ENCODE measurements at places on chromosomes 3 and 15.

DNA sequence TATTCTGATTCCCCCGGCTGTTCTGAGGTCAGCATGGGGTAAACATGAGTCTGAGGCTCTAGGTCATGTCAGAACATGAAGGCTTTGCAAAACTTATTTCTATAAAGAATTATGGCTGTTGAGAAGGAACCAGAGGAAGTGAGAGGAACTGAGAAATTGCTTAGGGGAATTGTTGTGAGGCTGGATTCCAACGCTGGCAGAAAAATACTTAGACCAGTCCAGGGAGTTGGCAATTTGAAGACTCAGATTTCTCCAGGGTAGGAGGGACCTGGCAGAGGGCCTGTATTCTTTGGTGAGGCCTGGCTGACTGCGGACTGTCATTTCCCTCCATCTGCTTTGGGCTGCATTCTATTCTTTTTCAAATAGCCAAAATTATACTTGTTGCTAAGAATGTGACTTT lies 155.5 kb downstream of the PLD1 start:
- no peak for DNase-seq

- no peak for DNase-seq
Measured at GRCh38 chr15:67465196-67465952, 55.6 kb upstream of the C15orf61 start.

- DNase-seq, result no peak
Measured at GRCh38 chr3:73540969-73541740, 83.6 kb downstream of the PDZRN3 start.

DNA sequence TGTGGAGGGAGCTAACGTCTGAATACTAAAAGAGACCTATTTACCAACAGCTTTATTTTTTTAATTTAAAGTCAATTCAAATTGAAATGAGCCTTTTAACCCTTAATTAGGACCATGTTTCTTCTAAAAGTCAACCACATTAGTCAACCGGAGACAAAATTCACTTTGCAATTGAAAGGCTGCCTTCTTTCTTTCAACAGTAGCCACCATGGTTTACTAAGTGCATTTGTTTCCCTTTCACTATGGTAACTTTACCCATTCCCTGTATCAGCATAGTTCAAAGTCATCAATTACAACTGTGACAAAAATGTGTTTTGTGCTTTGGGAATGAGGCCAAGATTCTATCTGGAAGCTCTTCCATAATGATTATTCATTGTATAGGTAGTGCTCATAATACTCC lies 225.4 kb downstream of the EPHA3 start:
- no peak for DNase-seq

DNA sequence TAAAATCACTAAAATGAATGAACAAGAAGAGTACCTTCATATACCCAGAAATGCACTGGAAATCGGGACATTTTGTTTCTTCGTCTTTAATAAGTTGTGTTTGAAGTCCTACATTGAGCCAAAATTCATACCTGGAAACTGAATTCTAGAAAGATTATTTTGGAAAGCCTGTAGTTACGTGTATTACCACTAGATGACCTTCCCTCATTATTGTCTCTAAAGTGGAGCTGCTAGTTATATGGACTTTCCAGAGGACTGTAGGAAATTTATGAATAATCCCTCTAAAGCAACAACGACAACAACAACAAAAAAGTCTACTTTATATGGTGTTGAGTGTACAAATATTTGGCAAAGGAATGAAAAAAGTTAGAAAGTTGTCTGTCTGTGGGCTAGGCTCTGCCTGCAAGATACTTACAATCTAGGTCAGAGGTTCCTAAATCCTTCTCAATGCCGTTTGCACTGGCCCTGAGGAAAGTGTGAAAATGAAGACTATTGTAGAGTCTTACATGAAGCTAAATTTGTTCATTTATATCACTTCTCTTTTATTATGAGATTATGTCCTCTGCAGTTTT lies 234.8 kb upstream of the NR2E3 start:
- DNase-seq, result no peak

- DNase-seq, result no peak
Measured at GRCh38 chr3:50296721-50297383, 2.4 kb downstream of the HYAL3 start.

GRCh38 chr3:65848024-65848423 lies 190.7 kb downstream of the MAGI1 start:
- no peak for DNase-seq

DNA sequence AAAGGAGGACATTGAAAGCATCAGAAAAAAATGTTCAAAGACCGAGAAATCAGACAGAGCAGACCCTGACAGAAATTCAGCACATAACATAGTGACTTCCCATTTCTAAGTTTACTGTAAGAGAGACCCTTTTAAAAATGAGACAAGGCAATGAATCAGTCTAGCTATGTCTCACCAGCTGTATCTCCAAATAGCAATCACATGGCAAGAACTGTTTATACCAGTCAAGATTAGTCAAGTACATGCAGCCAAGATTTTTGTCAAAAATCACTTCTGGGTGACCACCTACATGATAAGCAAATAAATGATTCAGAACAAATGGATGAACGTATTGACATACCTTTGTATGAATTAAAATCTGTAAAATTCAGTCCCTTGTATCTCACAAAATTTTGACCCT lies 138.0 kb downstream of the DTWD1 start:
- DNase-seq, result no peak

DNA sequence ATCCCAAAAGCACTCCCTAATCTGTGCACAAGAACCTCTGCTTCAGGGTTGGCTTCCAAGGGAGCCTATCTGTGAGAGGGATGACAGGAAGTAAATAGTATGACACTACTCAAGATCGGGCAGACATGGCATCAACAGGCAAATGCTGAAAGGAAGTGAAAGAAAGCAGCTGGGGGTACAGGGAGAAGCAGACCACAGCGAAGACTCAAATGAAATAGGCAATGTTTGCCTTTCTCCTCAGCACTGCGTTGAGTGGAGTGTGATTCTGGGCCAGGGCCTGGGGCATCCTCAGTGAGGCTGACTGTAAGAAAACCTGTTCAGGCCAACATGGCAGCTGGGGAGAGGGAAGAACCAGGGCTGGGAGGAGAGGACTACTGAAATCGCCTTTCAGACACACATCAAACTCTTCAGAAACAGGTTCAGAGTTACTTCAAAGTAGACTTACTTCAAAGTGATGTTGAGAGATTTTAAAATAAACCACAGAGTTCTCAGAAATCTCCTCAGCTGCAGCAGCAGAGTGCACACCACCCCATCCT lies 96.6 kb downstream of the SLC9A9 start:
- no peak for DNase-seq

DNA sequence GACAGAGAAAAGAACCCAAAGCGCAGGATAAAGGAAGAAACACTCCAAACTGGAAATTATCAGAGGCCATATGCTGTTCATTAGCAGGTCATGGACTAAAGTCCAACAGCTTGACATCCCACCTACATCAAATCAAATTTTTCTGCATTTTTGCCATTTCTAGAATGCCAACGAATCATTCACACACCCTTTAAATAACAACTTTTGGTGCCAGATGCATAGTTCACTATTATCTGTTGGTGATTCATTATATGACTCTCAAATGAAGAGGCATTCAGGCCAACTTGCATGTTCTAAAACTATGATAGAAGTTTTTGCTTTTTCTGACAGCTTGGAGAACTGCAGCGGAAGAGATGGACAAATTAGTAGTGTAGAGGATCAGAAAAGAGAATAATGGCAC lies 529.8 kb upstream of the NAALADL2 start:
- no peak for DNase-seq

DNA sequence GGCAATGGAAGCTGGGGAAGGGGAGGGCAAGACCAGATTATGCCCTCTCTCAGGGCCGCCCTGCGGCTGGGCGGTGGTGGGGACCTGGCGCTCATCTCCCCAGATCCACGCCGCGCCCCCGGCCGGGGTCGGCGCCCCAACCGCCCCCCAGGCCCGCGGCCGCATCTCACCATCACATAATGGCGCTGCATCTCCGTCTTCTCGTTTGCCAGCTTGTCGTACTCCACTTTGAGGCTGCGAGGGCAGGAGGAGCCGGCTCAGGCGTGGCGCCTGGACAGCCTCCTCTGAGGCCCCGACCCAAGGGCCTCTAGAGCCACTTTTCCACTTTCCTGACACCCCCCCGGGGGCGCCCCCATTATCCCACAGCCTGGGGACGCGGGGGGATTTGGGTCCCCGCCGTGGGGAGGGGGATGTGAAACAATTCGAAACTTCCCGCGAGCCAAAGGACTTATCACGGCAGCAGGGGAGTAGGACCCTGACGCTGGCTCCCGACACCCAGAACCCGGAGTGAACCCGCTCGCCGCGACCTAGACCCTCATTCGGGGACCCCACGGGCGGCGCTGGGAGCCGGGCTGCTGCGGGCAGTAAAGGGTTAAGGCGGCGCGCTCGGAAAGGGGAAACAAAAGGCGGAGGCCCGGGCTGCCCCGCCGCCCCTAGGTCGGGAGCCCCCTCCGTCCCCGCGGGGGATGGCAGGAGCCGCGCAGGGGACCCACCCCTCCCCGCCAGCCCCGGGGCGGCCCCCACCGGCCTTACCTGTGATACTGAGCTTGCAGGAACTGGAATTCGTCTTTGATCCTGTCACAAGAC lies 2.1 kb downstream of the TLE3 start:
- no peak for DNase-seq

- DNase-seq, result no peak
Measured at GRCh38 chr15:41494190-41494921, 682 bp downstream of the ITPKA start.

DNA sequence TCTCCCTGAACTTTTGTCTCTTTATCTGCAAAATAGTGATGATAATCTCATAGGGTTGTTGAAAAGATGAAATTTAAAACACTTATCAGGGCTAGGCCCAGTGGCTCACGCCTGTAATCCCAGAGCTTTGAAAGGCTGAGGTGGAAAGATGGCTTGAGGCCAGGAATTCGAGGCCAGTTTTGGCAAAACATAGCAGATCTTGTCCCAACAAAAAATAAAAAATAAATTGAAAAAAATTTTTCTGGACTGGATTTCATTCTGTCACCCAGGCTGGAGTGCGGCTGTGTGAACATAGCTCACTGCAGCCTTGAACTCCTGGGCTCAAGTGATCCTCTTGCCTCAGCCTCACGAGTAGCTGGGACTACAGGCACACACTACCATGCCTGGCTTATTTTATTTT lies 29.6 kb downstream of the LMLN start:
- no peak for DNase-seq

DNA sequence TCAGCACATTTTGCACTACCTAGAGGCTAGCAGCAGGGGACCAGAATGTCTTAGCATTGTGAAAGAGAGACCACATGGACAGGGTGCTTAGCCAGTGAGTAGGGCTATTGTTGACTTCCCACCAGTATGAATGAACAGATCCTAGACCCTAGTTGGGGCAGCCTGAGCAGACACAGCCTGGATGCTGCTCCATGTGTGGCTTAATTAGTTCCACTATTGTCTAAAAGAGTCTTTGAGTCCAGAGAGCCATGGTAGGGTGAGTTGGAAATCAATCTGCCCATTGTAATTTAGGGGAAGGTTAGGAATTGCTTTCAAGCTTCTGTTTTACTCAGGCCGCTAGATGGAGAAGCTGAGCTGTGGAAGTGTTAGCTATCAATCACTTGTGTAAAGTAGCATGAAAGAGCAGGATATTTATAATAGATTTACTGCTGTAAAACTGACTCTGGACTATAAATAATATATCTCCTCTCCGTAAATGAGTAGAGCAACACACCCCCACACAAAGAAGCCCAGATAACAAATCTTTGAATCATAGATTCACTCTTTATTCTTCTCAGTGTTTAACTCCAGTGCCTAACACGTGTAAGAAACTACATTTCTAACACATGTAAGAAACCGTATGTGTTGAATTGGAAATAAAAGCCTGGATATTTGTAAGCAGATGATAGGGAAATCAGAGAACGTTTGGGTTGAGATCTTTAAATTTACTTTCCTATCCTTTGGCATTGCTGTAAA lies 4.1 kb upstream of the GCSAM start:
- peak; percentile 40 for DNase-seq

- DNase-seq, result no peak
Measured at GRCh38 chr3:27865731-27866130, 143.6 kb upstream of the EOMES start.

- no peak for DNase-seq
Measured at GRCh38 chr15:34584330-34584668, 848 bp upstream of the GOLGA8B start.

DNA sequence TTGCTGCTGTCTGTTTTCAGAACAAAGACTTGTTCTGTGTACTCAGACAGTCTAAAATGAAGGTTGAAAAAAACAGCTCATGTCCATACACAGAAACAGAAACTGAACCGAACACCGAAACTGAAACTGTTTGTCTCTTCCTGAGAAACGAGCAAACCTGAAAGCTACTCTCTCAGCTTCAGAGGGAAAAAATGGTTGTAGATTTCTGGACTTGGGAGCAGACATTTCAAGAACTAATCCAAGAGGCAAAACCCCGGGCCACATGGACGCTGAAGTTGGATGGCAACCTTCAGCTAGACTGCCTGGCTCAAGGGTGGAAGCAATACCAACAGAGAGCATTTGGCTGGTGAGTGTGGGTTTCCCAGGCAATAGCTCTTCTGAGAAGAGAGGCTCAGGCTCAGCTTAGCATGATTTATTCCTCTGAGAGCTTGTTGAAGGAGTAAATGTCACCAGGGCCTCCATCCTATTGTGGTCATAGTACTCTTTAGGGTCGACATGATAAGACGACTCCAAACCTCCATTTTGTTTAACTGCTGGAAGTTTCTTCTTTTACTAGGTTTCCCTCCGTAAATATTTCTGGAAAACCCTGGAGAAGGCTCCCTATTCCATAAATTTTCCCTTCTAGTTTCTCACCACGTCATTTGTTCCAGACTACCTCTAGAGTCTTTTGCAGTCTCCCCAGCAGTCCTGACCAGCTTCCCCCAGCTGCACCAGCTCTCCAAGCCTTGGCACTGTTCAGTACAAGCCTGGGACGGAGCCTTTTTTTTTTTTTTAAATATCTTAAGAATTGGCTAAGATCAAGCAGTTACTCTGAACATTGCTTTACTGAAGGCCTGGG lies at the start of gene RTP4:
Gene RTP4 (plus strand): TSS at position 135 of the 838 bp plus-strand sequence. CDS start 57 bp downstream, at position 192.
- peak; percentile 26 for DNase-seq

GRCh38 chr3:184255291-184256039 lies 5.9 kb downstream of the CAMK2N2 start:
- no peak for DNase-seq

DNA sequence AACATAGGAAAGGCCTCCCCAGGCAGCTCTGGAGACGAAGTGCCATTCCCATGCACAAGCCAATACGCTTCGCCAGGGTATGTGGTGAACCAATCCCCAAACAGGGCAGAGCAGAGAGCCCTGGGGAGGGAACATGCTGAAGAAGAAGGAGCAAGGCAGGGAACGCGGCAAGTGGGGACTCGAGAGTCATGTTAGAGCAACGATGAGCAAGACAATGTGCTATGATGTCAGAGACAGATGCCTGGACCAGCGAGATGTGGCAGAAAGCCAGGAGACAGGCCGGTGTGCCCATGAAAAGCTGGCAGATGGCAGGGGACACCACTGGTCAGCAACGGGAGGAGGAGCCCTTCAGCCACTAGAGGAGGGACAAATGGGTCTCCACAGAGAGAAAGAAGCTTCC lies 39.6 kb downstream of the NIPA2 start:
- DNase-seq, result no peak

GRCh38 chr3:76011121-76011520 lies 225.8 kb upstream of the ZNF717 start:
- DNase-seq, result no peak

GRCh38 chr3:152071924-152072323 lies 196.8 kb upstream of the MBNL1 start:
- DNase-seq, result no peak
